ENCODE measurements at places on chromosomes 13 and 19.
A peak's percentile ranks its signal among the peaks of the same experiment; 100 is the strongest.

- DNase-seq: peak; percentile 52
Measured at GRCh38 chr13:41610404-41610803, 153.1 kb downstream of the RGCC start.

DNA sequence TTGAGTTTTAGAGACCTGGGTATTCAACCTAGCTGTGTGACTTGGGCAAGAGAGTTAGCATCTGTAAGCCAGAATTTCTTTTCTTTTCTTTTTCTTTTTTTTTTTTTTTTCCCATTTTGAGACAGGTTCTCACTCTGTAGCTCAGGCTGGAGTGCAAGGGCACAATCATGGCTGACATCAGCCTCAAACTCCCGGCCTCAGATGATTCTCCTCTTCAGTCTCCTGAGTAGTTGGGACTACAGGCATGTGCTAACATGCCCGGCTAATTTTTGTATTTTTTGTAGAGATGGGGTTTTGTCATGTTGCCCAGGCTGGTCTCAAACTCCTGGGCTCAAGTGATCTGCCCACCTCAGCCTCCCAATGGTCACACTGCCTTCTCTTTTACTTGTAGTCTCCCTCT is 33.0 kb downstream of the ZMYM2 start:
- DNase-seq: no peak

- DNase-seq: no peak
Measured at GRCh38 chr19:17359905-17360800, 17.0 kb downstream of the PLVAP start.

- DNase-seq: peak; percentile 42
Measured at GRCh38 chr19:1501200-1501595, 10.2 kb downstream of the REEP6 start.

DNA sequence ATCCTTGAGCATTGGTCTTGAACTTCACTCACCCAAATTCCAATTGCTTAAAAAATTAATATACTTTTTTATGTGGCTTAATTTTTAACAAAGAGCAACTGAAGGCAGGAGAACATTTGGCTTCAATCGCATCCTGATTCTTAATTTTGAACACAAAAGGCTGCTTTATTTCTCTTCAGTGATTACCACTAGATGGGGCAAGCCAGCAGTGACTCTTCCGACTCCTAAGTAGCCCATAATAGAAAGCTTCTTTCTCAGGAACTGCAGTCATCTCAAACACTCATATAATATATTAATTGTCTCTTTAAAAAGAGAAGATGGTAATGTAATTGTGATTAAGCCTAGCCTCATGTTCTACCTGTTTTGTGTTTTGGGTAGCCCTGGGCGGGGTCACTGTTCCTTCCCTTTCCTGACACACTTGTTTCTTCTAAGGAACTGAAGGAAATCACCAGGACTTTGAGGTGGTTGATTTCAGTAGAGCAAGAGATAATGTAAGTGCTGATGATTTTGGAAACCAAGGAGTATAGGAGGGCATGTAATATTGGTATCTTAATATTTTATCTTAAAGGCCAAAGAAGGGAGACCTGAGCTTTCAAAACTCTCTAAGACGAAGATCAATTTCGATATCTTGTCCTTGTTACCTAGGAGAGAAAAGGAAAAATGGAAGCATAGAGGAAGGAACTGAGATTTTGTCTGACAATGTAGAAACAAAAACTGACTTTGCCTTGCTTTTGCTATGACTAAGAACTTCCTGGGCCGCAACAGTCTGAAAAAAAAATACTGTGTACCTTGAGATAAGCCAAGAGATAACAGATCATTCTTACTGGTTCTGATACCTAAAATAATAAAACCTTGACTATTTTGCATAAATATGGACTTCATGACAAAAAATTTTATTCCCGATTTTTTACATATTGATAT is 73.1 kb downstream of the TNFSF13B start:
- DNase-seq: peak; percentile 27

DNA sequence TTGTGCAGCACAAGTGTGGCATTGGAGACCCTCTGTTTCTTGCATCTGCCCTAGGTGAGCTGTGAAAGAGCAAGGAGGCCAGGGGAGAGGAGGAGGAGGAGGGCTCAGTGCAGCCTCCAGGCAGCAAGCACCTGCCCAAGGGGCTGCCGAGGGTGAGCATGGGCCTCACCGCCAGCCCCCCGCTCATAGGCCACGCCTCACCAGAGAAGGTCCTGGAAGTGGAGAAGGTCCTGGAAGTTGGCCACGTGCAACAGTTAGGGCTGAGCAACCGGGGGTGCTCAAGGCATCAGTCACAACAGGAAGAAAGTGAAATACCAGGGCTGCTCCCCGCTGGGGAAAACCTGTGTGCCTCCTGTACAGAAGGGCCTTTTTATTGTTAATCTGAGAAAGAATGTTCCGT is 168.9 kb downstream of the TEX29 start:
- no peak for DNase-seq

DNA sequence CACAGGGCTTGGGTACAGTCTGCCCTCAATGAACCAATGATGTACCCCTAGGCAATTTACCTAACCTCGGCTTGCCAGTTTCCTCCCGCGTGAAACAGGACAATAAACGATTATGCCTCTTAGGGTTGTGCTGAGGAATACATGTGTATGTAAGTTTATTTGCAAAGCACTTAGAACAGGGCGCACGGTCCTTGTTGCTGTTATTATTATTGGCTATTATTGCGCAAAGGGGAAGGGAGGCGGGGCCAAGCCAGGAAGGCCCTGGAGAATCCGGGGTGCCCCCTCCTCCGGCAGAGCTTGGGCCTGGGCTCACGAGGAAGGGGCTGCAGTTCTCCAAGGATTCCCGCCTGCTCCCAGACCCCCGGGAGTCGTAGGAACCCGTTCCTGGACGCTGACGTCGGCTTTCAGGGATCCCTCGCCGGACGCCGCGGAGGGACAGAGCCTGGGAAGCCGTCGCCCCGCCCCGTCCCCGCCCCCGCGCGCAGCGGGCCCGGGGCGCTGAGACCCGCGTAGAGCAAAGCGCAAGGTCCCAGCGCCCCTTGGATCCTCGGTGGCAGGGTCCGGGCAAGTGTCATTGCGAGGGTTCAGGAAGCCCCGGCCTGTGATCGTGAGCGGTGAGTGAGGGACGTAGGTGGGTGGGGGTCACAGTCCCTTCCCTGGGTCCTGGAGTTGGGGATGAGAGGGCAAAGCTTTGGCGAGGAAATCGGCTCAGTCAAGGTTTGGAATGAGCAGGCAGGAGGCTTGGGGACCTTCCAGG is at the start of gene TMEM91:
TMEM91 (plus strand) TSS at position 293 of the 757 bp plus-strand sequence. CDS start 1,777 bp downstream, outside the sequence.
- DNase-seq: peak; percentile 49

- no peak for DNase-seq
Measured at GRCh38 chr19:805600-806550, 8.6 kb downstream of the PTBP1 start.

GRCh38 chr19:46481223-46481848 is 10.0 kb upstream of the PNMA8A start:
- DNase-seq: no peak

DNA sequence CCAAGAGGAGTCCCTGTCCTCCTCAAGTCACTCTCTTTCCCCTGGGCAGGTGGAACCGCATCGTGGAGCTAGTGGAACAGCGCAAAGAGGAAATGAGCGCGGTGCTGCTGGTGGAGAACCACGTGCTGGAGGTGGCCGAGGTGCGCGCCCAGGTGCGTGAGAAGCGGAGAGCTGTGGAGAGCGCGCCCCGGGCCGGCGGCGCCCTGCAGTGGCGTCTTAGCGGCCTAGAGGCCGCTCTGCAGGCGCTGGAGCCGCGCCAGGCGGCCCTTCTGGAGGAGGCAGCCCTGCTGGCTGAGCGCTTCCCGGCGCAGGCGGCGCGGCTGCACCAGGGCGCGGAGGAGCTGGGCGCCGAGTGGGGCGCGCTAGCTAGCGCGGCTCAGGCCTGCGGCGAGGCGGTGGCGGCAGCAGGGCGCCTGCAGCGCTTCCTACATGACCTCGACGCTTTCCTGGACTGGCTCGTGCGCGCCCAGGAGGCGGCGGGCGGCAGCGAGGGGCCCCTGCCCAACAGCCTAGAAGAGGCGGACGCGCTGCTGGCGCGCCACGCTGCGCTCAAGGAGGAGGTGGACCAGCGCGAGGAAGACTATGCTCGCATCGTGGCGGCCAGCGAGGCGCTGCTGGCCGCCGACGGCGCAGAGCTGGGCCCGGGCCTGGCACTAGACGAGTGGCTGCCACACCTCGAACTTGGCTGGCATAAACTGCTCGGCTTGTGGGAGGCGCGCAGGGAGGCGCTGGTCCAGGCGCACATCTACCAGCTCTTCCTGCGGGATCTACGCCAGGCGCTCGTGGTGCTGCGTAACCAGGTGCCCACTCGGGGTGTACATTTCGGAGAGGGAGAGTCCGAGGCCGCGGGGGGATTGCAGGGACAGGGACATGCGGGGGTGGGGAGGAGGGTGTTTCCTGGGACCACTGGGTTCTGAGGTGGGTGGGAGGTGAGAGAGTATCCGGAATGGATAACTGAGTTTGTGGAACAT is 52.8 kb downstream of the SPTBN4 start:
- no peak for DNase-seq

- DNase-seq: no peak
Measured at GRCh38 chr13:94546061-94546839, 49.7 kb downstream of the TGDS start.

DNA sequence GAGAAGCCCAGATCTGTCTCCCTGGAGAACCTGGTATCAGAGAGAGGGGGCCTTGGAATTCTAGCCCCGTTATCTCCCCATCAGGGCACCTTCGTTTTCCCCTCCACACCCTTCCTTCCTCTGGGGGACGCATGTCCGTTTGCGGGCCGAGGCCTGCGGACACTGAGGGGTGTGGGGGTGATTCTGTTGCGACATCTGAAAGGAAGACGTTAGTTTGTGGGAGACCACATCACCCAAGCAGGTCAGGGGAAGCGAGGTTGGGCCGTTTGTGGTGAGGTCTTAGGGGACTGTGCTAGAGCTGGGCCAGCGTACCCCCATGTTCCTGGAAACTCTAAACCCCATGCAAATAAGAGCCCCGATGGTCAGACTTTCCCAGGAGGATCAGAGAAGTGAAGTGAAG is 3.7 kb upstream of the HSH2D start:
- DNase-seq: no peak

- DNase-seq: no peak
Measured at GRCh38 chr19:41531438-41532311, 44.3 kb upstream of the CEACAM21 start.

DNA sequence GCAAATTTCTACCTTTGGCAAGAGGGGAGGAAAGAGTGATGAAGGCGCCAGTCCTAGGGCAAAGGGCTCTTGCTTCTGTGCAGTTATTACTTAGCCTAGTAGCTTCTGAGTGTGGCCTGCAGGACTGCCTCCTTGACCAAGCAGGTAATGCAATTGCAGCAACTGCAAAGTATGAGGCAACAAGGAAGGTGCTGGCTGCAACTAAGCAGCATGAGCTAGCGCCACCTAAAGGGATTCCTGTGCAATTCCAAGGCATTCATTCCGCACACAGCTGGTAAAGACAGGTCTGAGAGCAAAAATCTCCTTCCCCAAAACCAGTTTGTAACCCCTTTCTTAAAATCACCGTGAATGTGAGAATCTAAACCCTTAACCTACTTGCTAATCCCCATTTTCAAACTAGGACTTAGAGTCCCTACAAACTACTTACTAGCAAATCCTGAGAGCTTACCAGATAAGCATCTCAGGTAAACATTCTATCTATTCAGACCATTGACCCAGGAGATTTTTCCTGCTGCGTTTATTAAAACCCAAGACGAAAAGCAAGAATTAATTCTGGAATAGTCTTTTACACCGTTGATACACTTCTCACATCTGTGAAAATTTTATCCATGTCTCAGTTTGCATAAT is 62.9 kb downstream of the DCT start:
- peak; percentile 65 for DNase-seq

GRCh38 chr19:27716922-27717321 is 1496.0 kb downstream of the UQCRFS1 start:
- no peak for DNase-seq

Data from renal cortical epithelial cell (primary cell).